ENCODE measurements at places on chromosomes 12 and 14.
A peak's percentile ranks its signal among the peaks of the same experiment; 100 is the strongest.

DNA sequence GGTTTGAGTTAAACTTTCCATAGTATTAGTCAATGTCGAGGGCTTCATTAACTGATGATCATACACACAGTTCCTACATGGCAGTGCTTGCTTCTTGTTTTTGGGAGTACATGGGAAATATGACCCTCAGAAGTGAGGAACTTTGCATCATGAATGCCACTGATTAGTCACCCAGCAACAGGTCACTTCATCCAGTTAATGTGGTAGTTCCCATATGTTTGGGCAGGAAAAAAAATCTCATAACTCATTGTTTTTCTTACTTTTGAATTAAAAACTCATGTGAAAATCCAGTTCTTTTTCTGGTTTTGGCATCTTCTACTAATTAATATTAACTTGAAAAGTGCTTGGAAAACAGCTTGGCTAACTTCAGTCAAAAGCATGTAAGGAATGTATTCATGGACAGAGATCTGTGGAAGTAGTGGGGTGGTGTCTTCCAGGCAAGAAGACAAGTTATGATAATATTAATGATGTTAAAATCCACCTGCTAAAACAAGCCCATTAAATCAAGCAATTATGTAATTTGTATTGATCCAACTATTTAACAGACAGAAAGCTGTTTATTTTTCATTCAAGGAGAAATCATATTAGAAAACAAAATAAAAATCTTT, 309.1 kb upstream of the NAV3 start:
- DNase-seq, result no peak

GRCh38 chr12:122182887-122183587, at the start of gene LRRC43:
TSS of gene LRRC43 (plus strand) at chr12:122183123. CDS start at chr12:122183145, 22 bp downstream.
- DNase-seq, result no peak

DNA sequence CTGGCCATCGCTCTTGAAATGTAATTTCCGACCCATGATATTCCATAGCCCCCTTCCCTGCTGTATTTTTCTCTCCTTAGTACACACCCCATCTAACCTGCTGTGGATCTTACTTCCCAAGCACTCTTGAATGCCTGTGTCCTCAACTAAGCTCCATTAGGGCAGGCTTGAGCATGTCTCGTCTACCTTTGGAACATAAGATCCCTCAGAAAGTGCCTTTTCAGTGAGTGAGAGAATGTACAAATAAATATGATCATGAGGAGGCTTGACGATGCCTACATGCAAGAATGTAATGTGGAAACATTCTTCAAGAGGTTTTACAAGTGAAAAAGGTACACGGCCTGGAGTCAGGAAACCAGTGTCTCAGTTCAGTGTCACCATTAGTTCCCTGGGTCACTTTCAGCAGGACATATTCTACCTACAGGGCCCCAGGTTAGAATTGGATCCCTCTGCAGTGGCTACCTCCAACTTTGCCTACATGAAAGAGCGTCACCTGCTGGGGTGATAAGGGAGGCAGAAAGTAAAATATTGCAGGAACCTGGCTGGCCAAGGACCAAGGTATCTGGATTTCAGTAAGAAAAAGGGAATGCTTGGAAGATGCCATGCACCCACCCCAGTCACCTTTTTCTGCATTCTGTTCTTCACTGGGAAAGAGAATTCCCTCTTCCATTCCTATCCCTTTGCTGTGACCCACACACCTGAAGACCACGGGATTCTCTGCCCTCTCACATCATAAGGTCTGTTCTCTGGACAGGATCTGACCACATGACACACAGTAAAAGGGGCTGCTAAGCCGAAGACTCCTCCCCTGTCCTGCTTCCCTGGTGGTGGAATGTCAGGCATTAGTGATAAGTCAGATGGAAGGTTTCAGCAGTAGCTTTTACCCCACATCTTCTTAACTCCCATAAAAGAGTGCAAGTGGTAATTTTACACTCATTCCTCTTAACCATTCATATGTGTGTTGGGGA, 24.6 kb upstream of the SERPINA1 start:
- DNase-seq, result no peak

GRCh38 chr12:132514838-132515237, 24.9 kb downstream of the FBRSL1 start:
- no peak for DNase-seq

GRCh38 chr12:116547955-116548501, 11.2 kb upstream of the MAP1LC3B2 start:
- DNase-seq, result no peak

- DNase-seq, result peak; percentile 21
Measured at GRCh38 chr14:59189091-59189785, 771 bp downstream of the DAAM1 start.

DNA sequence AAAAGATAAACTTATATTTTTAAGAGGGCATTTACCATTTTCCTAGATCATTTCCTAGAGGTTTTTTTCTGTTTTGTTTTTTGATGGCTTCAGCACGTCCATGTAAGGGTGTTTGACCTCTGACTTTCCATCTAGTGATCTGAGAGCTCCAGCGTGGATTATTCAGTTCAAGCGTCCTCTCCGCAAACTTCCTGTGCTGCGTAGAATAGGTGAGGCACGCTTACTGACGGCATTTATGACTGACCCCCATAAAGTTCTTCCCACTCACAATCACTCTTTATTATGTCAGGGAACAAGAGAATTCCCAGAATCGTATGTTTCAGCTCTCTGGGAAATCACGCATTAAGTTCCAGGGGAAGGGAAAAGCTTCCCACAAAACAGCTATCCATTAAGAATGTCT, 16.4 kb downstream of the CCDC92 start:
- DNase-seq, result no peak

DNA sequence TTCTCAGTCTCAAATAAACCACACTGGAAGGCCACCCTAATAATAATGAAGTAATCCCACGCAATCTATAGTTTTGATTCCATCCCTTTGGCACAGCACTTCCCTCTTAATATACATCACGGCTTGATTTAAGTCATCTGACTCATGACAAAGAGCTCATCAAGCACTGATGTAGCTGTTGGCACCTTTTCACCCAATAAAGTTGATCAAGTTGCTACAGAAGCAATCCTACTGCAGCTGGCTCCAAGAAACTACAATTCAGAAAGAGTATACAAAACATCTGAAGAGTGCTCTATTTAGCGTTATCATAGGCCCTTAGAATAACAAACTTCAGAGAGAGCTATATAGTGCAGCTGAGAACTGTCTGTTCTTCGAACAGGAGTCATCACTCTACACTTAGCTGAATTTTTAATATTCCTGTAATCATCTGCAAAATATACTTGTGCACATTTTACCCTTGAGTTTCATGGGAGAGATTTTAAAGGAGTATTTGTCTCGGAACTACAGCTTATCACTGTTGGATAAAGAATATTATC, 94.9 kb downstream of the OSBPL8 start:
- no peak for DNase-seq

DNA sequence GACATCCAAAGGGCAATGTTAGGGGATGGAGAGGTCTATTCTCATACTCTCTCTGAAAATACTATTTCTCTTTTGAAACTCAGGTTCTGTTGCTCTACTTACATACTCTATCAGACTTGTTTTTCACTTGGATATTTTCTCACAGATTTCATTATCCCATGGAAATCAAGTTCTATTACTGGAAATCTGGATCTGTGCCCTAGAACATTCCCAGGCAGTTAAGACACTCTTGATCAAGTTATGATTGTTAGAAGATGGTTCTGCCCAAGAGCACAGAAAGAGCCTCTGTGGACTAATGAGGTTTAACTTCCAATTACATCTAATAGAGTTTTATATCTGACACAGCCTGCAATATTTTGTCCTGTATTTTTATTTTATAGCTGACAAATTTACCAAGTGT, 591.0 kb upstream of the ATP2B1 start:
- no peak for DNase-seq

DNA sequence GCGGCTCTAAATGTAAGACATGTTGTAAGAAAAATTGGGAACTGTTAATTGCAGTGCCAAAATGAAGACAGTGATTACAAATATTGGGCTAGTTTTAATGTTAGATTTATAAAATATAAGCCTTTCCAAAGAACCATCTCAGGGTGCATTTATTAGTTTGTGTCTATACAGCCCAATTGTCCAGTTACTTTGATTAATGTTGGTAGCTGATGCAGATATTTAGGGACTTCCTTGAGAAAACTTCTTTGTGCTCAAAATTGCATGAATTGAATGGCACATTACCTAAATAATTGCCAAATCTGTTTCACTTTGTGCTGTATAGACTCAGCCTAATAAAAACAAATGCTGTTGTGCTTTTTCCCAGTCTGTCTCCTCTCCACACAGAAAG, 83.7 kb downstream of the DAD1 start:
- DNase-seq, result no peak

DNA sequence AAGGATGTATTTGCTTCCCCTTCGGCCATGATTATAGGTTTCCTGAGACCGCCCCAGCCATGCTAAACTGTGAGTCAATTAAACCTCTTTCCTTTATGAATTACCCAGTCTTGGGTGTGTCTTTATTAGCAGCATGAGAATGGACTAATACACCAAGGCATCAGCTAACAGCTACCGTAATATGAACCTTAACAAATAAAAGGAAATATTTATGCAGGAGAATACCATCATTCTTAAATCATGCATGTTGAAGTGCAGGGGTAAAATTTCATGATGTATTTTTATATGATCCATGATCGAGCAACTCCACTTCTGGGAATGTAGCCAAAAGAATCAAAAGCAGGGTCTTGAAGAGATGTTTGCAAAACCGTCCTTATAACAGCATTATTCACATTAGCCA, 379.0 kb downstream of the NPAS3 start:
- no peak for DNase-seq

- DNase-seq, result no peak
Measured at GRCh38 chr14:101603096-101603495, 41.8 kb downstream of the DIO3 start.

DNA sequence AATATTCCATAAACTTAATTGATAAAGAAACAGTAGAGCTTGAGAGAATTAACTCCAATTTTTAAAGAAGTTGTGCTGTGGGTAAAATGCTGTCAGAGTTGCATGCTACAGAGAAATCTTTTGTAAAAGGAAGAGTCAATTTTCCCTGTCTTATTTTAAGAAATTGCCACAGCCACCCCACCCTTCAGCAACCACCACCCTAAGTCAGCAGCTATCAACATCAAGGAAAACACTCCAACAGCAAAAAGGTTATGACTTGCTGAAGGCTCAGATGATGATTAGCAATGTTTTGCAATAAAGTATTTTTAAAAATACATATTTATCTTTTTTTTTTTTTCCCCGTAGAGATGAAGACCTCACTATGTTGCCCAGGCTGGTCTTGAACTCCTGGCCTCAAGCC, 6.5 kb upstream of the DRAM1 start:
- DNase-seq, result no peak

- no peak for DNase-seq
Measured at GRCh38 chr14:101125719-101126651, 222.5 kb upstream of the RTL1 start.

GRCh38 chr12:4849795-4850345, 59.8 kb upstream of the KCNA1 start:
- DNase-seq, result no peak

- no peak for DNase-seq
Measured at GRCh38 chr14:39212034-39212433, 21.7 kb upstream of the MIA2 start.

DNA sequence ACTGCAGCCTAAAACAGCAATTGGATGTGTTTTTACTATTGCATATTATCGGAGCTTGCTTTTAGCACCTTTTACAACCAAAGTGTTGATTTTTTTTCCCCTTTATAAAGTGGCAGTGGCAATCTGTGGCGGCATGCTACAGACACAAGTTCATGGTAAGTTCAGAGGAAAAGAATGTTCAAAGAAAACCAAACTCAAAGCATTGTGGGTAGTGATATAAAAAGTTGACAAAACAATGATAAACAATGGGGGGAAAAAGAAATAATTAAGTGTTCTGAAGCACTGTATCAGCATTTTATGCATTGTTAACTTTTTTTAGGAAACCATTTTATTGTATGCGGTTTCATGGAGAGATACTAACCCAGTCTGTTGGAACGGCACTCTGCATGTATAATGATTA, 492.0 kb upstream of the SOX5 start:
- DNase-seq, result no peak

GRCh38 chr12:106452309-106452708, 94.8 kb downstream of the POLR3B start:
- DNase-seq, result no peak

GRCh38 chr12:20520532-20520931, 152.2 kb downstream of the PDE3A start:
- no peak for DNase-seq

DNA sequence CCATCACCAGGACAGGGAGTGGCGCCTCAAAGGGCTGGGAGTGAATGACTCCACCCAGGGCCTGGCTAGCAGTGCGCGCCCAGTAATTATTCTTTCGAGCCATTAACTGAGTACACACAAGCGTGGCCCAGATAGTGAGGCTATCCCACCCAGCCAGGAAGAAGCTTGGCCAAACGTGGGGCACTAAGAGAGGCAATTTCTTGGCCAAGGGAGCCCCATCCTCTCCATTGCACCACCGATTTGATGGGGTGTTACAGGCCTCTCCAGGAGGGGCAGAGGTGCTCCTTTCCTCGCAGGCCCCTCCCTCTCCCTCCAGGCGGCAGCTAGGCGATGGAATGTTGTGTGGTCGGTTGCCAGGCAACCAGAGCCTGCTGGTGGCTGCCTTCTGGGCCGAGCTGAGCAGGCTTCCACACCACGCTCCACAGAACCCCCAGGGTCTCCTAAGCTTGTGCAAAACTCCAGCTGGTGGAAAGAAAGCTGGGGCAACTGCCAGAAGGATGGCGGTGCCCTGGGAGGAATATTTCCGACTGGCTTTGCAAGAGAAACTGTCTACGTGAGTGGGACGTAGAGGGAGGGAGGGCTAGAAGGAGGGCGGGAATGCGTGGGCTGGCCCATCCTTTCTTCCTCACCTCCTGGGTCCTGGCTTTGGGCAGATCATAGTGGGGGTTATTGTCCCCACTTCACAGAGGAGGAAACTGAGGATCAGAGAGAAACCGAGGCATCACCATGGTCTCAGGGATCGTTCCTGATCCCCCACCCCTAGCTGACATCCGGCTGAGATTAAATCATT, at the start of gene CFAP73:
Gene CFAP73, plus strand, starts transcription at position 364 of the 790 bp plus-strand sequence. Its CDS starts 134 bp downstream, at position 498.
- peak; percentile 58 for DNase-seq

DNA sequence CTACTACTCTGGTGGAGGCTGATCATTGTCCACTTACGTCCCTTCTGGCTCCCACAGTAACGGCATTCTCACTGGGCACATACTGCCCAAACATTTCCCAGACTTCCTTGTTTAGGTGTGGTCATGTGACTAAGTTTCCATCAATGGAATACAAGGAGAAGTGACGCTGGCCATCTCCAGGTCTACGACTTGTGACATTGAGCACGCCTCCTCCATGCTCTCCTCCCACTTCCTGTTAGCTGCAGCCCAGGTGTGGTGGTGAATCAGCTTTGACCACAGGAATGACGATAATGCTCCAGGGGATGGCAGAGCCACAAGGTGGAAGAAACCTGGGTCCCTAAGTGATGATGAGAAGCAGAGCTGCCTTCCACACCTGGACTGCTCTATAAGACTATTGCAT, 6.0 kb upstream of the SLC24A4 start:
- DNase-seq, result no peak

- no peak for DNase-seq
Measured at GRCh38 chr14:86532219-86532618, 1002.3 kb downstream of the FLRT2 start.

DNA sequence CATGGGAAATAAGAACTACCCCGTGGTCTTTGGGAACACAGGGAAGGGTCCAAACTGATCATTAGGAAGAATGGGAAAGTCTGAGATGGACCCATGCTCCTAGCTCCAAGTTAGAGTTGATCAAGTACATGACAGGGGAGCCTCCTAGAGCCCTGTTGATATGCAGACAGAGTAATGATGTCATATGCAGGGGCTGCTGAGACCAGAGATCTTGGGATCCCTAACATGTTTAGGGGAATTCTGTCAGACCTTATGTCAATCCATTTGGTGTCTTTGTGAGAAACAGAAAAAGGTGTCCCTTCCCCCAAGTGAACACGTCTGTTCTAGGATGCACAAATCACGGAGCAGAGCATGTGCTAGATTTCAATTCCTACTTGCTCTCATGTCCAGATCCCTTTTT, 6.6 kb downstream of the SLC25A21 start:
- no peak for DNase-seq

Measured in foreskin melanocyte (primary cell).